ENCODE measurements at places on chromosomes 11 and 22.
A peak's percentile ranks its signal among the peaks of the same experiment; 100 is the strongest.

DNA sequence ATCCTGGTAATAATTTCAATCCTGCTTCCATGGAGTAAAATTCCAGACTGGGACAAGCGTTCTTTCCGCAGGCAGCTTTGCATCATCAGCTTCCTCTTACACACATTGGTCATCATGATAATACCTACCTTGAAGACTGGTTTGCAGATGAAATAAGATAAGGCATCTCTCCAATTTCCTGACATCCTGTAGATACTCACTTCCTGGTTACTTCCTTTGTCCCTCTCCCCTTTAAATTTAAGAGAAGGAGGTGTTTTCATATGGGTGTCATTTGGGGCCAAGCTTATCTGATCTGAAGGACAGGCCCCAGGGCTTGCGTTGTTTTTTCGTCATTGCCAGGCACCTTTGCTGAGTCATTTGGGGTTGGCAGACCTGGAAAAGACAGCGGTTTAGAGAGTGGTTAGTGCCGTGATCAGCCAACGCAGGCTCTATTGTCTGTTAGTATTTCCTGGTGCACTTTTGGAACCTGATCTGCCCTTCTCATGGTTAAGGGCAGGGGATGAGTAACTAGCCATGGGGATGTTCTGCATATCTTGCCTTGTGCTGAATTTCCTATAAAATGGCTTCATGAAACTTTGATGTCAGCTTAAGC is 24.1 kb downstream of the GRAMD1B start:
- peak; percentile 33 for DNase-seq

DNA sequence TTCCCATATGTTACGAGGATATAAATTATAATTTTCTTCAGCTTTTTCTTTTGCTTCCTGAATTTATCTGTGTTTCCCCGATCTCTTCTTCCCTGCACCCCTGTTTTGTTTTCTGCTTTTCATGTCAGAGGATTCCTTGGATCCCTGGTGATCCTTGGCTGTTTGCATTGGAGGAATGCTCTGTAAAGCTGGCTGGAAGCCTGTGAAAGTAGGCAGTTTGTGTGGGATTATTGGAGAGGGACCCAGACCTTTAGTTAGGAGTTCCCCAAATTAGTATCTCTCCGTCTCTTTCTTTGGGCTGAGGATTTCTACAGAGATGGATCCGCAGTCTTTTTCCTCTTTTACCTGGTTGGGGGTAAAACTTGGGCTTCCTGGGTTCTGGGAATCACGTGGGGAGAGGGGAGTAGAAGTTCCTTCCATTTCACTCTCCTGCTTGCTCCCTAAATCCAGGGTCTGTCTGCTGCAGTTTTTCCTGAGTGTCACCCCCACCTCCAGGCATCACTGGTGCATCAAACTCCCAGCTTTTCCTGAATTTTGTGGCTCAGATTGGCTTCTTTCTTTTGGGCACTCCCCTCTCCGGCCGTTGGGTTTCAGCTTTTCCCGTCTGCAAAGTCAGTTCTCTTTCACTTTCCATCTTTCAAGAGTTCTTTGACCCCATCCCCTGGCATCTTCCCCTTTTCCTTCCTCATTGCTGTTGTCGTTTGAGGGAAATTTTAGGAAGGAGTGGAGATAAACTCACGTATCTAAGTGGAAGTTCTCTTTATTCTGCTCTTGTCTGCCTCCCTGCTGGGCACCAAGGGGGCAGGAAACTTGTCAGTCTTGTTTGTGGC is 79.1 kb upstream of the ALX4 start:
- no peak for DNase-seq

DNA sequence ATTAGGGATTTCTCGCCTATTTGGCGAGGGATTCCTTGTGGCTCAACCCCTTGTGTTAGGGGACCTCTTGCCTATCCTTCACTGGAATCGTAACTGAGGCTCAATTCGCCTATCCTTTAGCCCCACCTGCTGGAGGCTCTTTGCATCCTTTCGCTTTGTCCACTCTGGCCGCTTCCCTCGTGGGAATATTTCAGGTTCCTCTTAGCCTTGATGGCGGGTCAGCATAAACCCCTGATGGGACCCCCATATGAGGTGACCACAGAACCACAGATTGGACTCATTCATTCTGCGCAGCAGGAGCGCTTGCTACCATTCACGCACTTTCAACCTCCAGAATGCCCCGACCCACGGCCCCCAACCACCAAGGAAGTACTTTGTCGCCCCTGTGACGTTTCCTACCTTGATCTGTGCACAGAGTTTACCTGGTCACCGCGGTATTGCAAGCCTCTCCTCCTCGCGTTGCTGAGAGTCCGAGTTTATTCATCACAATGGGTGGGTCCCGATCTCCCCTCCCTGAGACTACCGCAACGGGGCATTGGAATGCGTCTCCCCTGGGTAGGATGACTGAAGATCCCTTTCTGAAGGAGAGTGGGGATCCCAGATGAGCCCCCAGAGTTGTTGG is at the start of gene OR52N2:
TSS of gene OR52N2 (plus strand) at position 425 of the 622 bp plus-strand sequence. CDS start 11,412 bp downstream, outside the sequence.
- DNase-seq = peak; percentile 33

GRCh38 chr11:35853971-35854370 is 89.9 kb upstream of the LDLRAD3 start:
- no peak for DNase-seq

GRCh38 chr11:46665356-46665755 is 35.1 kb downstream of the ARHGAP1 start:
- DNase-seq = no peak

GRCh38 chr11:69041516-69041915 is 7.2 kb upstream of the TPCN2 start:
- no peak for DNase-seq

GRCh38 chr22:36296690-36297089 is 43.8 kb downstream of the APOL1 start:
- DNase-seq = no peak

- DNase-seq = no peak
Observed at GRCh38 chr11:93622043-93622442, 39.4 kb upstream of the CEP295 start.

DNA sequence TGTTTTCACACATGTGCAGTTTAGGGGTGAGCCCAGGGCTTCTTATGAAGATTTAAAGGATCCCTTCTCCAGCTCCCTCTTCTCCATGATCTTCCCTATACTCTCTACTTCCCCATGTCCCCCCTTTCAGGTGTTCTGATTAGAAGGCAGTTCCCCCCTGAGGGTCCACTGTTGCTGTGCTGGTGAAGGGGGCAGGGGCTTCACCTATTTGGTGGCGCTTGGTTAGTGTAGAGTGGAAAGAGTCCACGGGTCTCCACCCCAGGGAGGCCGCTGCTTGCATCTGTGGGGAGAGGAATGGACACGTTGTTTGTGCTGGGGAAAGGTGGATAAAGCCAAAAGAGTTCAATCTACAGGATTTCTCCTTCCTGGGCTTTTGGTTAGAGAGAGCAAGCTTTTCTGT is 49.3 kb downstream of the BCR start:
- no peak for DNase-seq

GRCh38 chr22:42655693-42656092 is 6.5 kb upstream of the CYB5R3 start:
- no peak for DNase-seq

DNA sequence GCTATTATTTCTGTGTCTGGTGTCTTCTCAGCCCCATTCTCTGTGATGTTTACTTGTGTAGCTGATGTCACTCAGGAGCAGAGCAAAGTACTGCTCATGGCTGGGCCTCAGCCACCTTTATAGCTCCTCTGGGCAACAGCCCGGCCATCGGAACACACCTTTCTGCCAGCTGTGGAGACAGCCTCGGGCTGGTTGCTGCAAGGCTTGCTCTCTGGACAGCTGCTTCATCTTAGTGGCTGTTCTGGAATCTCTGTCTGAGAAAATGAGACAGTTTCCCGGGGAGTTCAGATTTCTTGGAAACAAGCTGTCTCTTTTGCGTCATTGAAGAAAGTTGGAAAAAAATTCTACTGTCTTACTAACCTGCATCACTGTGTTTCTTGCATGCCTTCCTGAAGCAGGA is 20.0 kb downstream of the THY1 start:
- no peak for DNase-seq

DNA sequence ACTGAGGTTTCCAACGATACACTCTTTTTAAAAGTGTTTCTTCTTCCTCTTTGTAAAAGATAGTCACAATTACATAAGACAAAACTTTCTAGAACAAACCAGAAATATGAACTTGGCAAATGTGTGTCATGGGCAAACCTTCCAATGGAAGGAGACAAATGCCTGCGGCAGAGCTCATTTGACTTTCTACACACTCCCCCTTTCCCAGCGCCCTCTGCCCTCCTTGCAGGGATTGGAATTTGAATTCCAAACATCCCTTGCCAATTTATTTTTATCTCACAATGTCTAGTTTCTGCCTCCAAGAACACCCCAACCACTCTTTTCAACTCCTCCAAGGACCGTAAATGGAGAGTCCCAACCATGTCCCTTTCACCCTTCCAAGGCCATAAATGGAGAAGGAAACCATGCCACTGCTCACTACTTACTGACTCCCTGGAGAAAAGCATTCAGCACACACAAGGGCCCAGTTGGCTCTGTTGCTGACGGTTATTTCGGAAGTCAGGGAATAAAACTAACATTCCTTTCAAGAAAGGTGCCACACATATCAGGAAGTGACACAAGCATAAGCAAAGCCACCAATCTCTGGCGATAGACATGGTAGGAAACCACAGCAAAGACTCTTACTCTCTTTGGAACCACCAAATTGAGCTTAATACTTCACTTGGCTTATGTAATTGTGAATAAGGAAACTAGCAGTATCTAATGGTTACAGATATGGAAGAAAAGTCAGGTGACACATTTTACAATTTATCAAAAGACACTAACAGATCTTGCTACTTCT is 15.0 kb upstream of the ESAM start:
- DNase-seq = no peak

DNA sequence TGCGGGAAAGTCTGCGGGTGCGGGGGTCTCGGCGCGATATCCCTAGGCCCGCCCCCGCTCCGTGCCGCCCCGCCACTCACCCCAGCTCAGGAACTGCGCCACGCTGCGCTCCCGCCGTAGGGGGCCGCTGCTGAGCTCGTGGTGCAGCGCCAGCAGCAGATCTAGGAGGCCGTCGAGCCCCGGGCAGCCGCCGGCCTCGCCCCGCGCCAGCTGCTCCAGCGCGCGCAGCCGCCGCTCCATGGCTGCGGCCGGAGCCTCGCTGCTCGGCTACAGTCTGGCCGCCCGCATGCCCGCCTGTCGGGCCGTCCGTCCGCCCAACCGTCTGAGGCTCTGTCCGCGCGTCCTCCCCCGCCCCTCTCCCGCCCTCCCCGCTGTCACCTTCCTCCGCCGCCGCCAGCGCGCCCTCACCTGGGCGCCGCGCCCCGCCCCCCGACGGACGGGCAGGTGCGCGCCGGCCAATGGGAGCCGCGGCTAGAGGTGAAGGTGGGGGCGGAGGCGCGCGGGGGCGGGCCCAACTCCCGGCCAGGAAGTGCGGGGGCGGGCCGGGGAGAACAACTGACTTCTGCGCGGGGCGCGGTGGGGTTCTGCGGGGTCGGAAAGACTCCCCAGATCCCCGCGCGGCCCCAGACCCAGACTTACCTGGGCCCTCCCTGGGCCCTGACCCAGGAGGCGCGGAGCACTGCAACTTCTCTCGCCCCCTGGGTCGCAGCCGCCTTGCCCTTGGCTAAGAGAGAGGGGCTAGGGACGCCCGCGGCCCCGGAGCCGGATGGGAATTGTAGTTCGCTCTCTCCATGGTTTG is at the start of gene CDC42BPG:
TSS of gene CDC42BPG (minus strand) at position 324 of the 799 bp plus-strand sequence. CDS start at position 240, 84 bp downstream.
- no peak for DNase-seq

- no peak for DNase-seq
Observed at GRCh38 chr22:32355760-32356159, 1.9 kb upstream of the RFPL3 start.

- DNase-seq = no peak
Observed at GRCh38 chr11:18172666-18173065, at the start of gene MRGPRX4. Gene MRGPRX4 (plus strand): TSS chr11:18172837. CDS start chr11:18173257, 420 bp downstream.

- no peak for DNase-seq
Observed at GRCh38 chr11:73154178-73154577, 12.1 kb upstream of the FCHSD2 start.

GRCh38 chr22:43319661-43320486 is 23.3 kb downstream of the SCUBE1 start:
- no peak for DNase-seq

DNA sequence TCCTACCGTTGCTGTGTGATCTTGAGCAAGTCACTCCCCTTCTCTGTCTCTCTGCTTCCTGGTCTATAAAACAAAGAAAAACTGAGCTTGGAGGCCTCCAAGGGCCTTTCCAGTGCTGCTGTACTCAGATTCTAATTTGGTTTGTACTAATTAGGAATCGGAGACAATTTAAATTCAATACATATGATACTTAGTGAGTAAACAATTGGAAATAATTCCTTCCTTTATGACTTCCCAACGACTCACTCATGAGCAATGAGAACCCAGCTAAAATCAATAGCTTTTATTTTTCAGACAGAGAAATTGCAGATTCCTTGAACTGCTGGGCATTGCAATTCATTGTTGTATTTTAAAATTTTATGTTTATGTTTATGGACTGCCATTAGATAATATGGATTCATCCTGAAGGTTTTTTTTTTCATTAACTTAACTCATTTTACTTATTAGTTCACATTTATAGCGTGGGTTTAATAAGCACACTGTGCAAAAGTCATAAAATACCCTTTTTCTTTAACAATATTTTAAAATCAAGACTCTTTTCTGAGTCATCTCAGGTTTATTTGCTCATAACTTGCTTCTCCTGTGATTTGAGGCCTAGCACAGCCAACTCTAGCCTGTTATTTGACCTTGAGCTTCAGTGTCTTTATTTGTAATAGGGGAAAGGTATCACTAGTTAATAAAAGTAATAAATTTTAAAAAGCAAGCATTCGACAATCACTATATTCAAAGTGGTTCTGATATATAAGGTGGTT is 95.8 kb downstream of the TP53I11 start:
- DNase-seq = no peak

GRCh38 chr22:28268171-28268570 is 349.1 kb upstream of the PITPNB start:
- no peak for DNase-seq

- no peak for DNase-seq
Observed at GRCh38 chr11:66072518-66072917, 2.4 kb downstream of the PACS1 start.

DNA sequence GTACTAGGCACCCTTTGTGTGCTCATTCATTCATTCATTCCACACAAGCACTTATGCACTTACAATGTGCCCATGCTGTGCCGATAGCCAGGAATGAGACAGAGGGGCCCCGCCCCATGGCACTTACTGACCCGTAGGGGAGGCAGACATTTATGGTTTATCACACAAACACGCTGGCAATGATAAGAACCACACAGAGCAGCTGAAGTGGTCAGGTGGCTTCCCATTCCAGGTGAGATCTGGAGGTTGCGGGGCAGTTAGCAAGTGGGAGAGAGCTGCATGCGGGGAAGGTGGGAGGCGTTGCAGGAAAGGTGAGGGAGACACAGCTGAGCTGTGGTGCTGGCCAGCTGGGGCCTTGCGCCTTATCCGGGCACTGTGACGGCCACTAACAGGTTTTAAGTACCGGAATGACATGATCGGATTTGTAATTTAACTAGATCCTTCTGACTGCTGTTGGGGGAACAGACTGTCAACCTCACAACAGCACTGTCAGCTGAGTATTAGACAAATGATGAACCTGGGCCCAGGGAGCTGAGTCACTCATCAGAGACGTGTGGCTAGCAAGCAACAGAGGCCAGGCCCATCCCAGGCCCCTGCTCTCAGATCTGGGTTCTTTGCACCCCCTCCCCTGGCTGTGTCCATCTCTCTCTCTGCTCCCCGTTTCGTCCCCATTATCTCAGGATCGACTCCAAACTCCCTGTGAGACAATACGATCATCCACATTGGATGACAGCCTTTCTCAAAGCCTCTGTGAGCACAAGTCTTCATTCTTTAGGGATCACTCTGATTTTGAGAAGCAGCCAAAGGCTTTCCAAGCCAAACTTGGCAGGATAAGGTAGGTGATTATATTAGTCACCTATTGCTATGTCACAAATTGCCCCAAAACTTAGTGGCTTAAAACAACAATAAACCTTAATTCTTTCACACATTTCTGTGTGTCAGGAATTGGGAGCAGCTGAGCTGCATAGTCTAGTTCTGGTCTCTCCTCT is 28.4 kb downstream of the RASD2 start:
- no peak for DNase-seq

- no peak for DNase-seq
Observed at GRCh38 chr22:42270176-42270509, 310 bp downstream of the TCF20 start.

Measured in stimulated activated CD4-positive, alpha-beta T cell treated with anti-CD3 and anti-CD28 coated beads, TNF-alpha, amount 100 ng/mL, for 24 hours (primary cell).